ENCODE measurements at places on chromosomes 7 and 10.

GRCh38 chr10:69662173-69662877, 32.3 kb downstream of the FAM241B start:
- no peak for DNase-seq

DNA sequence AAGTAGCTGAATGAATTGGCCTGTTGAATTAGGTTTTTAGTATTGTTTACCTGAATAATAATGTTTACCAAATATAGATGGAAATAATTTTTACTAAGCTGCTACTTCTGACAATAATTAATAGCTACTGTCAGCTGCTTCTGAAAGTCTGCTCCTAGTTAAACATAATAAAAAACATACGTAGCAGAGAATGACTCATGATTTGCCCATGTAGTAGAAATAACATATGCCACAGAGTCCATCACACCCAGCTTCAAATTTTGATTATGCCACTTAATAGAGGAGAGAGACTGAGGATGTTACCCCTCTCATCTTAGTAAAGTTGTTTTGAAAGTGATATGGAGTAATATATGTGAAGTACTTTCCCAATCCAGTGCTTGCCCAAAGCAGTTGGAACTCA, 57.6 kb upstream of the MDFIC start:
- DNase-seq = no peak

DNA sequence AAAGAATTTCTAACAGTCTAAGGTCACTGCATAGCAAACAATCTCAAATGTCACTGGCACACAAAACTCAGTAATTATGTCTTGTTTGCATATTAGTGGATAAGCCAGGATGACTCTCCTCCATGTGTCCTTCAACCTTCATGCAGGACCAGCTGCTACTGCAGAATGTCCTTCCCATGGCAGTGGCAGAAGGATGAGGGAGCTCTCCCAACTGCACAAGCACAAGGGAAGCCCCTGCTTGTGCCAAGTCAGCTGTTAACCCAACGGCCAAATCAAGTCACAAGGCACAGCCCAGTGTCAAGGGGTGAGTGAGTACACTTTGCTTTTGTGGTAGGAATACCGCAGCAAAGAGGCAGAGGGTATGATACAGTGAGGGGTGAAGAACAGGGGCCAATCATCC, 59.3 kb upstream of the VWC2 start:
- DNase-seq = no peak

- no peak for DNase-seq
These were observed 256.9 kb upstream of the CDC14C start for GRCh38 chr7:48667407-48667806.

DNA sequence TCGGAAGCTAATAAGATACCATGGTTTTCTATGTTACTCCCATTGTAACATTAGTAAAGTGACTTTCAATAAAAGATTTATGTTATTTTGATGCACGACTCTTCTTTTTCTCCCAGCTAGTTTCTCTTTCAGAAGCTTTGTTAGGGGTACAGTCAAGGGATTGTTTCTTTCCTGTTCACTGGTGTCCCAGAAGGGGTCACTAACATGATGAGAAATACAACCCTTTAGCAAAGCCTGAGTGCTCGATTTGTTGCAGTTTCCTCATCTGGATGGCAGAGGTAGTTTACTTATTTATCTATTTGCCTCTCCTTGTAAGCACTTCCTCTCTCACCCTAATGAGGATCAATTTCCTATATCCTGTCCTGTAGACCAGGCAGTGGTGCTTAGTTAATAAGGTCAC, 17.0 kb downstream of the SRI start:
- no peak for DNase-seq

DNA sequence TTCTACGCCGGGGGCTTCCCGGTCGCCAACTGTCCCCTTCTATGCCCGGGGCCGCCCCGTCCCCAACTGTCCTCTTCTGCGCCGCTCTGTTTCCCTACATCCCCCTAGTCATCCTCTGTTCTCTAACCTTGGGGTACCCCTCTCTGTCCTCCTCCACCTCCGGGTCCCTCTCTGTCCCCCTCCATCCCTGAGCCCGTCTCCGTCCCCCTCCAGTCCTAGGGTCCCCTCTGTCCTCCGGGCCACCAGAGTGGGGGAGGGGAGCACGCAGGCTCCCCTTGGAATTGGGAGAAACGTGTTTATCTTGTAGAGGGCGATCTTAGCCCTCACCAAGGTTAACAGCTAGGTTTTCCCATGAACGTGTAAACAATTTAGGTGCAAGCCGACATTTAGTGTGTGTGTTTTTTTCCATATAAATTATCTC, 852 bp upstream of the KLF6 start:
- no peak for DNase-seq

DNA sequence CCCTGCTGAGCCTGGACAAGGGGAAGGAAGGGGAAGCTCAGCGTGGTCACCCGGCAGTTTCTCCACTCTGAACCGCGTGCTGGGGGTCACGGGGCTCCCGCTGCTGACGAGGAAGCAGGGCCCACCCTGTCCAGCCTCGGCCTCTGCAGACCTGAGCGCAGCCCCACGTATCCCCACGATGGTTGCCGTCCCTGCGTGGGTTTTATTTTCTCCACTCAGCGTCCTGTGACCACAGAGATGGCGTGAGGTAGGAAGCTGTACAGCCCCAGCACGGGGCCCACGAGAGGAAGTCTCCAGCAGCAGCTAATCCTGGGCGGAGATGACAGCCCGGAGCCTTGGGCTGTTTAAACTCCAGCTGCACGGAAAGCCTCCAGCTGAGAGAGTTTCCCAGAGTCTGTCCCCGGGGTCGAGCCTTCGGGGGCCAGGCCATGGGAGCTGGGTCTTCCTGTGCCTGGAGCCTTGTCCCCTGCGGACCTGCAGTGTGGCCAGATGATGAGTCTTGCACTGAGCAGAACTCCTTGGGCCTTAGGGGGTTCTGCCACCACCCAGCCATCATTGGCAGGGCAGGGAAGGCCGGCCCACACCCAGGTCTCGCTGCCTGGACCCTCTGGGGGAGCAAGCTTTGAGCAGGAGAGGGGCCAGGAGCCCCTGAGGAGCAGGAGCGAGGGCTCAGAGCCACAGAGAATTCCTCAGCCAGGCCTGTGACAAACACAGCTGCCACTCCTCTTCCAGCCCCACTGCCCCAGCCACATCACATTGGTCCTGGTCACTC, 72.8 kb upstream of the FAM20C start:
- no peak for DNase-seq

DNA sequence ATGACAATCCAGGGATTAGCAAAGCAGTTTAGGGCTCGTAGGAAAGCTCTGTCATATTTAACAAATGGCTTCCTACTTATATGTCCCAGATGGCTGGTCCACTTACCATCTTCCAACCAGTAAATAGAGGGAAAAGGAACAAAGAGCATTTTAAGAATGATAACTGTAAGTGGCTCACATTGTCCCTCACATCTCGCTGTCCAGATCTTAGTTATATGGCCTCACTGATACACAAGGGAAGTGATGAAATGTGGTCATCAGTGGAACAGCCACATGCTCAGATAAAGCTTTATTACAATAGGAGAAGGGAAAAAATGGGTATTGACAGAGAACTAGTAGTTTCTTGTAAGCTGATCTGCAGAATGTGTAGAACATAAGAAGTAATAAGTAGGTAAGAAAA, 35.8 kb downstream of the IQUB start:
- no peak for DNase-seq

DNA sequence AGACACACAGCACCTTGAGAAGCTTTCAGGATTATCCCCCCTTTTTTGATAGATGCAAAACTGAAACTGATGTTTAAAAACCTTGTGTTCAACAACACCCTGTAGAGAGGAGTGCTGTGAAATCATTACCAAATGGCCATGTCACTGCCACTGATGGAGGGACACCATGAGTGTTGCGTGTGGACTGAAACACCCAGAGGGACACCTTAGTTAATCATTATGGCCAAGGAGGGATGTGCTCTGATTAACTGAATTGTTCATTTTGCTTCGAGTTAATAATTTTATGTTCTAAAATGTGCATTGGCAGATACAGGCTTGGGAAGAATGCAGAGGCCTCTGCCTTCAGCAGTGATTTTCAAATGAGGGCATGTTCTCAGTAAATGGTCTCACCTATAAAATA, 226.0 kb downstream of the KLF6 start:
- no peak for DNase-seq

DNA sequence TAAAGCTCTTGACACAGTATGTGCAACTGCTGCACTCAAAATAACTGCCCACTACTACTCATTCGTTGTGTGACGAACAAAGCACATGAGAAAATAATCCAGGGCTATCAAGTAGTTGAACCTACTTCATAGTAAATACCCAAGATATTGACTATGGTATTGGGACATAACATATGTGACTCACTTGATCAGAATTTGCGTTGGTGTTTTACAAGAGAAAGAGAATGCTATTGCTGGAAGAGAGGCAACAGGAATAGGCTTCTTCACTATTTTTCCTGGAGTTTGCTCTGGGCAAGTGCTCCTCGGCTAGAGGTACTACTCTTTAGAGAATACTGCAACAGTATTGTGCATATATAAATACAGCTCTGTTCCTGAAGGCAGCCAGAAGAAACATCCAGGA, 2.5 kb downstream of the DGKB start:
- DNase-seq = no peak

GRCh38 chr10:6501931-6502330, 78.1 kb downstream of the PRKCQ start:
- no peak for DNase-seq

GRCh38 chr10:74927701-74928100, 101.3 kb downstream of the KAT6B start:
- DNase-seq = no peak

- DNase-seq = no peak
These were observed 60.2 kb downstream of the THNSL1 start for GRCh38 chr10:25076506-25077177.

DNA sequence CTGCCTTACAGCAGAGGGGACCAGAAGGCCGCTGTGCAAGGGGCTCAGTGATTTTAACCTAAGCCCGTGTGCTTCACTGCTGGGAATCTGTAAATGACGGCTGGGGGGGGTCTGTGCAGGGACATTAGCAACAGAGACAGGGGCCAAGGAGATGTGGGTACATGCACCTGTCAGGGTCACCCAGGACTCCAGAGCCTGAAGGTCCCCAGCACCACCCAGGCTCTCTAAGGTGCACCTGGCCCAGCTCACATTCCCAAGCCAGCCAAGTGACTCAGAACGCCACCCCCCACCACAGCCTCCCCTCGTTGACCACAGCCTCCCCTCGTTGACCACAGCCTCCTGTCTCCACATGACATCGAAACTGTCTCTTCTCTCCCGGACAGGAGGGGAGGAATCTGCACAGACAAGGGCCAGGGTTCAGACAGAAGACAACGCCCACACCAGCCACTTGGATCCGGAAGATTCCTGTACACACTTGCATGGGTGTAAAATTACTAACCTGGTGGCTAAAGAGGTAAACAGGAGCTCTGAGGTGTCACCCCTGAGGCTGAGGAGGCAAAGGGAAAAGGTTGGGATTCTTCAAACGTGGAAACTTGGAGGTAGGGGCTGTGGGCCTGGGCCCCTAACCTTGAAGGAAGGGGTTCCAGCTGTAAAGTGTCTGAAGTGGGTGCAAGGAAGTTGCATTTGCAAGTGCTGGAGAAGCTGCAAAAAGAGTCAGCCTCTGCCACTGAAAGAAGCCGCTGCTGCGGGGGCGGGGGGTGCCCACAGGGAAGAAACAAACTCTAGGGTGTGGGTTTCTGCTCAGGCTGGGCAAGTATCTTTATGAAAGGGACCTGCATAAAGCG, 27.0 kb downstream of the CALML3 start:
- no peak for DNase-seq

DNA sequence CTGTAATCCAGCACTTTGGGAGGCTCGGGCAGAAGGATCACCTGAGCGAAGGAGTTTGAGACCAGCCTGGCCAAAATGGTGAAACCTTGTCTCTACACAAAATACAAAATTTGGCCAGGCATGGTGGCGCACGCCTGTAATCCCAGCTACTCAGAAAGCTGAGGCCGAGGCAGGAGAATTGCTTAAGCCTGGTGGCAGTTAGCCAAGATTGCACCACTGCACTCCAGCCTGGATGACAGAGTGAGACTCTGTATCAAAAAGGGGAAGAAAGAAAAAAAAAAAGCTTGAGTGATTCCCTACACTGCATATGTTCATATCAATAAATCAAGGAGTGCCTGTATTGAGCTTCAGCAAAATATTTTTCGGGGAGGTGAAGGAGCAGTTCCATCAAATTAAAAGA, 45.8 kb upstream of the SRRM3 start:
- no peak for DNase-seq

DNA sequence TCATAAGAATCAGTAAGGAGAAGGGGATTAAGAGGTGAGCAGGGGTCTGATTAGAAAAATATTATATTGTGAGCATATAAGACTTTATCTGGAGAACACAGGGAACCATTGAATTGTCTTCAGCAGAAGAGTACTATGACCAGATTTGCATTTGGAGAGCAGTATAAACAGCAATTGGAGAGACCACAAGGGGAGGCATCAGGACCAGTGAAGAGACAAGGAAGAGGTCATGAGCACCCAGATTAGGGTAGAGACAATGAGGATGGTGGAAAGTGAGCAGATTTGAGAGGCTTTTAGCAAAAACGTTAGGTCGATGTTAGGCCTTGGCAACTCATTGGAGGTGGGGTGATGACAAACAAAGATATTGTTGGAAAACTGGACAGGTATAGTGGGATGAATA, 13.0 kb upstream of the SMIM30 start:
- no peak for DNase-seq

DNA sequence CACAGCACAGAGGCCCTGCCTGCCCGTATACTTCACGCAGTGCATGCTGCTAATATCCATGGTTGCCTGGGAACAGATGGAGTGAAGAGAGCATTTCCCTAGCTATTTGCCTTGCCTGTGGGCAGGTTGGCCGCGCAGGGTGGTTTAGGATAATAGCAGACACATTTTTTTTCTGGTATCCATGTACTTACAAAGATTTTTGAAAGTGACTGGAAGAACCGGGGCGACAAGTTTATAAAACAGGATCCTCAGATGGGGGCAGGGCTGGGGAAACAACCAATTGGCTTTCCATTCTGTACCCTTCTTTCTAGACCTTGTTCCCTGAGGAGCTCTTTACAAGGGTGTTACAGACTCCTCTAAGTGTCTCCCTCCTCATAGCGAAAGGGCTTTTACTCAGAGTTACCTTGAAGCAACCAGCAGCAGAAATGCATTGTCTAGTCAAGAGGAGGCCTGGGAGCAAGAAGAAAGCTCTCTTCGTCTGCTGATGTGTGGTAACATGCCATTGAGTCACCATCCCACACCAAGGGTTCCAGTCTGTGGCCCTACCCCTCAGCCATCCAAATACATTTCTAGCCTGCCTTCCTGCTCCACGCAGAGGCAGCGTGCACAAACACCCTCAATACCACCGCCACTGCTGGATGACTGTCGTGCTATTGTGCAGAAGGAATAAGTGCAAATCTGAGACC, 31.5 kb downstream of the MTURN start:
- DNase-seq = no peak

DNA sequence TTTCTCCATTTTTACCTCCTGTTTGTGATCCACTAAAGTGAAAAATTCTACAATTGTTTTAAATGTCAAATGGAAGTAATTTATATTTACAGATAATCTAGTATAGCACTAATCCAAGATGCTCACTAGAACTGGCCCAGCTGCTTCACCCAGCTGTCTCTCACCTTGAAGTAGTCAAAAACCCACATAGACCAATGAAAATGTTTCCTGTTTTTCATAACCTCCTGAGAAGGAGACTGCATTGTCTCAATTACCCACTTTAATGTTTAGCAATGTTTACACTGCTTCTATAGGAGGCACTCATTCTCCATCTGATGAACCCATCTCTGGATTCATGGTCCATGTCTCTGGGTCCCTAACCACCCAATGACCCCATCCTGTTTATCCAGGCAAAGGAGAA, 56.1 kb upstream of the ADO start:
- DNase-seq = no peak
